Nasal cavity respiratory epithelium epithelial cell of viscerocranial mucosa (primary cell): ENCODE measurements at places on chromosomes 4 and X. TPM values are rescaled to one million over a fixed set of nuclear protein-coding genes. Genes with fewer than 3 reads are reported as not detected.

Gene MAGED4B
- 0.57 TPM in 1 of 2 replicates, not detected in the other for total RNA-seq

Gene F8
- total RNA-seq, result 0.34 and 1.9 TPM in 2 replicates

Gene PARM1
- under 0.01 and 0.71 TPM in 2 replicates for total RNA-seq

Gene MTTP
- total RNA-seq, result under 0.01 and 0.21 TPM in 2 replicates

Gene SPANXA1
- not detected in 2 replicates for total RNA-seq

Gene DRP2
- under 0.01 TPM in 2 replicates for total RNA-seq

Gene TCEAL9
- total RNA-seq, result 59.6 and 61.9 TPM in 2 replicates

Gene ETFDH
- total RNA-seq, result 25.3 and 26.1 TPM in 2 replicates
